ENCODE measurements at places on chromosomes 1 and 21. TPM values are rescaled to one million over a fixed set of nuclear protein-coding genes. Genes with fewer than 3 reads are reported as not detected.

Gene ADCY10
- total RNA-seq: 0.41 TPM

Gene PLA2G2A
- total RNA-seq: 68.9 TPM

Gene KRTAP12-2
- total RNA-seq: not detected

Gene TNFRSF8
- 15.5 TPM for total RNA-seq

Gene MYBPH
- total RNA-seq: 0.11 TPM

GRCh38 chr1:162185314-162186025 lies 116.0 kb downstream of the NOS1AP start:
- ATAC-seq: no peak

DNA sequence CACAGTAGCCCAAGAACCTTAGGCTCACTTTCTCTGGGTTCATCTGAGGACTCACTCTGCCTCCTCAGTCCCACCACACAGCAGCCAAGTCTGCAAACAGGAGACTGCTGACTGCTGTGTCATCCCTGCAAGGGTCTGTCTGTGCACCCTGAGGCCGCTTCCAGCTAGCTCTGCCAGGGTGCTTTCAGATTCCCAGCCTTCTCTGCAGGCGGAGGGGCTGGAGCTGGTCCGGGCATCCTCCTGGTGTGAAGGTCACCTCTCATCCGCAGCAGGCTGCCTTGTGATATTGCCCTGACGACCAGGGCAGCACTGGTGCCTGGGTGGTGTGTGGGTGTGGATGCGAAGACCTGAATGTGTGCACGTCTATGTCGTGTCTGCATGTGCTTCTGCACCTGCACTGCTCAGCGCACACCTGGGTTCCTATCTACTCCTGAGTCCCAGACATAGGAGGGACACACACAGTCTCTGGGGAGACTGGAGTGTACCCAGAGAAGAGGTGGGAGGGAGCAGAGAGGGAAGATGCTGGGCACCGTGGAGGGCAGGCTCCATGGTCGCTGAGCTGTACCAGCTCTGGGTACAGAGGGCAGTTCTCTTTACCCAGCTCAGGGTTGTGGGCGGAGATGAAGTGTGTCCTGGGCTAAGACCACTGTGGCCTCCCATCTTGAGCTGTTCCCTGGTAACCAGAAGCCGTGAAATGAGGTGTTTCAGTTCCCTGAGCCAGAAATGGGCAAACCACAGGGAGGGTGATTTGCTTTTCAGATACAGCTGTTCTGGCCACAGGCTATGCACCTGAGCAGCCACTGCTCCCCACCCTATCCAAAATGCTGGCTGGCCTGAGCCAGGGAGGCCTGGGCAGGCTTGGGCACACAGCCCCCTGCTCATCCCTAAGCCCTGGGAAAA lies 160.9 kb upstream of the CSF3R start:
- peak; percentile 61 for ATAC-seq

GRCh38 chr1:147757015-147757990 lies 3.1 kb downstream of the GJA5 start:
- ATAC-seq: no peak

DNA sequence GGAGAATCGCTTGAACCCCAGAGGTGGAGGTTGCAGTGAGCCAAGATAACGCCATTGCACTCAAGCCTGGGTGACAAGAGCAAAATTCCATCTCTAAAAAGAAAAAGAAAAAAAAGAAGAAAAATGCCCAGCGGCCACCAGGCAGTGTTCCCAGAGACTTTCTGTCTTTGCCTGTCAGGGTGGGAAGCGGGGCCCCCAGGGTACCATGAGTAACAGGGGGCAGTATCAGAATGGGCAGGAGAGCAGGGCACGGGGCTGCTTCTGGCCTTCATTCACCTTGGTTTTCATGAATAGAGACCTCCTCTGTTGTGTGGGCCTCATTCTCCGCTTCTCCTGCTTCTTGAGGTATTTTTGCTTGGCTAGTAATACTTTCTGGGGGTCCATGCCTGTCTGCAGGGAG lies 20.4 kb downstream of the SLC26A9 start:
- ATAC-seq: no peak

DNA sequence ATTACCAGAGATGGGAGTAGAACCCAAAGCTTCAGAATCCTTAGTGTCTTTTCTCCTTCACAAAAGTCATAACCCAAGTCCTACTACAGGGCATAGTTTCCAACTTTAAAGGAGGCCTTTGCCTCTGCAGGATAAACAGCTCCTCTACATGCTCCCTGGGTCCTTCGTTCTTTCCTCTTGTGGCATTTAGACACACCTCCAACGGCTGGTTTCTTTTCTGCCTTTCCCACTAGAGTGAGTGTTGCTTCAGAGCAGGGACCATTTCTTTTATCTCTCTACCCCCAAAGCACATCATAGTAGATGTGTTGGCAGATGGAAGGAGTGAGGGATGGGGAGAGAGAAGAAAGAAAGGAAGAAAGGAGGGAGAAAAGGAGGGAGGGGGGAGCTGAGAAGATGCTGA lies 144.7 kb upstream of the SPATA6 start:
- no peak for ATAC-seq

GRCh38 chr1:9561429-9561828 lies 22.2 kb downstream of the SLC25A33 start:
- ATAC-seq: peak; percentile 65

DNA sequence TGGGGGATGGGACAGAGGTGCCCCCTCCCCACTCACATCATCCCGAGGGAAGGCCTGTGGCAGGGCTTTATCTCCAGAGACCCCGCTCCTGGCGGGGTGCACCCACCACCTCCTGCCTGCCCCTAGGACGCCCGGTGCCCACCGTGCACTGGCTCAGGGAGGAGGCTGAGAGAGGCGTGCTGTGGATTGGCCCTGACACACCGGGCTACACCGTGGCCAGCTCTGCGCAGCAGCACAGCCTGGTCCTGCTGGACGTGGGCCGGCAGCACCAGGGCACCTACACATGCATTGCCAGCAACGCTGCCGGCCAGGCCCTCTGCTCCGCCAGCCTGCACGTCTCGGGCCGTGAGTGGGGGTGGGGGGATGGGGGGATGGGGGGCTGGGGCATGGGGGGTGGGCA lies 71.7 kb downstream of the TRIM11 start:
- no peak for ATAC-seq

DNA sequence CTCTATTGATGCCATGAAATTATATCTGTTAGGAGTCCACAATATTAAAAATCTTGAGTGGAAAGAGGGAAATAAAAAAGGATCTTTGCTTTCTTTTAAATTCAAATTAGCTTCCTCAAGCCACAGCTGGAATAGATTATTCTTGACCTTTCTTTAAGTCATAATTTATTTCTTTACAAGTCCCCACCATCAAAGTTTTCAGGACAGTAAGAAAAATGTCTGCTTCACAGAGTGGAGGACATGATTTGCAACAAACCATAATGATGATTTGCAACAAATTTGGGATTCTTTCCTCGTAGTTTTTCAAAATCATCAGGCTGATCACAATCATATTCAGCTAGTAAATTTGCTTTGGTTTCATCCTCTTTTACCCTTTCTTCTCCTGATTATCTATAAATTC lies 301.8 kb upstream of the NRIP1 start:
- no peak for ATAC-seq

GRCh38 chr1:101859941-101860340 lies 136.8 kb downstream of the OLFM3 start:
- ATAC-seq: no peak

DNA sequence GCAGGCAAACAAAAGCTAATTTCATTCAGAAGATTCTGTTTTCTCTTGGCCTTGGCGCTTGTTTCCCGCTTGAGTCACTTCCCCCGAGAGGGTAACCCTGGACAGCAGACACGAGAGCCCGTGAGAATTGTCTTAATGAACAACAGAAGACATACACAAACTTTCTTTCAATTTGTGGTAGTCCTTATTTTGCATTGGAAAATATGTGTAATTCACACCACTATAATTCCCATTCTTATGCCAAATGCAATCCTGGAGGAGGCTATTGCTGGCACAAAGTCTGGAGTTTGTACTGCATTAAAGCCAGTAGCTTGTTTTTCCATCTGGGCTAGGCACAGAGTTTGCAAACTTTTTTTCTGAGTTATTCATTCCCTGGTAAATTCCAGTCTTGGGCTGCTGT lies 109.8 kb upstream of the IVNS1ABP start:
- peak; percentile 90 for ATAC-seq

- no peak for ATAC-seq
Observed at GRCh38 chr1:32874860-32875752, 4.4 kb upstream of the FNDC5 start.

GRCh38 chr1:215113776-215114153 lies 31.2 kb downstream of the KCNK2 start:
- ATAC-seq: no peak

DNA sequence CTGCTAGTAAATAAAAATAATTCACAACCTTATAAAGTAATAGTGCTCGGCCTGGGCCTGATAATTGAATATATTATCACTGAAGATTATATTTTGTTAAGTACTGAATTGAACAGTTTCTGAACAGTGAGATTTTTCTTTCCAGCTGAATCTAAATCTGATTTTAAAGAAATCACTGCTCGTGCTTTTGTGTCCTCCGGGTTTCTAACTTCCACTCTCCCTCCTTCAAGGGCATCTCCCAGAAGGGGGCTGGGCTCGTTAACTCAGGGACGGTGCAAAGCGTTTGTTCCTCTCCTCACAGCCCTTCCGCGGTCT lies 823 bp upstream of the KIF1B start:
- no peak for ATAC-seq
